ENCODE measurements at places on chromosomes 1 and 21. TPM values are rescaled to one million over a fixed set of nuclear protein-coding genes. Genes with fewer than 3 reads are reported as not detected.

CLCA4 gene
- polyA plus RNA-seq, result not detected

SPATA45 gene
- 0.69 TPM for polyA plus RNA-seq

DNA sequence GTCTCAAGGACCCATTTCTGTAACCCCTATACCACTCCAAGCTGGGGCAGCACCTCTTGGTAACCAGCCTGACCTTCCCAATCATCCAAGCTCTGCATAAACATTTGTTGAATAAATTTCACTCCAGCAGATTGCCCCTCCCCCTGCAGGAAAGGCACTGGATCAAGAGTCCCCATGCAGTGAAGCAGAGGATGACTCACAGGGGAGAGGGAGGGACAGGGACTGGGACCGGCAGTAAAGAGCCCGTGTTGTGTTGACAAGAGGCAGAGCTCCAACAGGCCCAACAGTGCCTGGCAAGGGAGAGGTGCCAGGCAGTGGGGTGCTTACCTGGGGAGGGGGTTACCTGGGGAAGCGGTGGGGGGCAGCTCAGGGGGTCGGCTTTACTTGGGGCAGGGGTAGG, 32.3 kb downstream of the SLC9A1 start:
- no peak for DNase-seq

GRCh38 chr1:117044217-117044616, 15.9 kb upstream of the TTF2 start:
- DNase-seq, result no peak

DNA sequence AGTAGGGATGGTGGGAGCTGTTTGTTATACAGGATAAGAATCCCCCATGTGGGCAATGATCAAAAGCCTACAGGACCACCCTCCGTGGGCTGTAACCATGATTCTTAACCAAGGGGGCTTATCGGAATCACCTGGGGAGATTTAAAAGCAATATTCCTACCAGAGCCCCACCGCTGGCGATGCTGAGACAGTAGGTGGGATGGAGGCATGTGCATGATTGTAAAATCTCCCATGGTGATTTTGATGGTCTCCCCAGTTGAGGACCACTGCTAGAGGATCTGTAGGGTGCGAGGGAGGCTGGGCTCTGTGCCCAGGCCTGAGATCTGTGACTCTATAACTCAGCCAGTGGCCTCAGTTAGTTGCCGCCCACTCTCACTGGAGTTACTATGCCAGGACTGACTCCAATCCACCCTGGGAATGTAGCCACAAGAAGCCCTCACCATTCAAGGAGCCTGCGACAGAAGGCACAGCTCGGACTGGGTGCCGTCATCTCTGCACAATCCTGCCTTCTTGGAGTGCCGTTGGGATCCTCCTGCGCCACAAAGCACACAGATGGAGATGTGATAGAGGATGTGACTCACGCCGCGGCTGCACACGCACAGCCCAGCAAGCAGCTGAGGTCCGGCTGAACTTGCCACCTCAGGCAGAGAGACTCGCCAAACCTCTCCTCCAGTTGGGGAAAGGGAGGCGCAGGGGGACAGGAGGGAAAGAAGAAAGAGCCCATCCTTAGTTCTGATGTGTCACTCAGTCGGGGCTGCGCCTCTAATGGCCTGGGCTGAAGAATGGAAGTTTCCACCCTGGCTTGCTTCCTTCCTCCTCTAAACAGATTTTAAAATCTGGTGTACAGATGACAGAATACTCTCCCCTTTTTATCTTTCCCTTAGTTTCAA, 26.5 kb downstream of the AKNAD1 start:
- peak; percentile 49 for DNase-seq

- no peak for DNase-seq
Measured at GRCh38 chr1:182301026-182301436, 90.6 kb downstream of the GLUL start.

- DNase-seq, result no peak
Measured at GRCh38 chr1:24022581-24023361, 42.6 kb upstream of the SRSF10 start.

DNA sequence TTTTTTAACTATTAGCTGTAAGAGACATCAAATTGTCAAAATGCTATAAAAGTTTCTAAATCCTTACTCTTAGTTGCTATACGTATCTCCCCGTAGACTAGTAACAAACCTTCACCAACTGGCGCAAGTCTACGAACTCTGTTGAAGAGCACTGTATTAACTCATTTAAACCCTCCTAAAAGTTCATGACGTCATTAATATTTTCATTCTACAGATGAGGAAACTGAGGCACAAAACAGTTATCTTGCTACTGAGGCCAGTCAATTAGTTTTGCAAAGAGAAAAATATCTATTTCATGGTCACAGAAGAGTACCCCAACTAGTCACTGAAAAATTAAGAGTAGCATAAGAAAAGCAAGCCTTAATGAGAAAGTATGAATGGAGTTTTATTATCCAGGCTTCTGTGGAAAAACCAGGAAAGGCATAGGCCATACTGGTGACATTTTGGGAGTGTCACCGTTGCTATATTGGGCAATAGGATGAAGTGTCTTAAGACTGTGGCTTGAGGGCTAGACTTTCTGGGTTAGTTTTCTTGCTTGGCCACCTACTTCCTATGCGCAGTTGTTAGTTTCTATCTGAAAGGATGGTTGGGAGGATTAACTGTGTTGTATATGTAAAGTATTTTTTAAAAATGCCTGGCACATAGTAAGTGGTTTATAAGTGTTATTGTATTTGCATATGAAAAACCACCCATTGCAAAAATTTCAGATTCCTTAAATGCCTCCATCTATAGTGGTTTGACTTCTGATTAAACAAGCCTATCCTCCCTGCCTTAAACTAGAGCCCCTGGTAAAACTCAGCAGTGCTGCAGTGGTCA, 52.4 kb upstream of the SYT14 start:
- DNase-seq, result no peak
